Activated T-cell treated with anti-CD3 and anti-CD28 coated beads for 1 hour (primary cell): ENCODE measurements at places on chromosomes 11 and 22.

DNA sequence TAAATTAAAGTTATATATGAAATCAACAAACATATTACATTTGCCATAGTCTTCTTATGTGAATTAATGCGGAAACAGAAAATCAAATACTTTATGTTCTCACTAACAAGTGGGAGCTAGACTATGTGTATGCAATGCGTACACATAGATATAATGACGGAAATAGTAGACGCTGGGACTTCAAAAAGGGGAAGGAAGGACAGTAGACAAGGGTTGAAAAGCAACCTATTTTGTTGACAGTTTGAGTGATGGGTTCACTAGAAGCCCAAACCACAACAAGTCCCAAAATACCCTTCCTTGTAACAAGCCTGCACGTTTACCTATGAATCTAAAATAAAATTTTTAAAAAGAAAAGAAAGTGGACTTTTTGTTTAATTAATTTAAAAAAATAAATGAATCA, 430.8 kb upstream of the CNTN5 start:
- no peak for DNase-seq

GRCh38 chr22:37079668-37080171, 28.2 kb downstream of the KCTD17 start:
- peak; percentile 55 for DNase-seq

DNA sequence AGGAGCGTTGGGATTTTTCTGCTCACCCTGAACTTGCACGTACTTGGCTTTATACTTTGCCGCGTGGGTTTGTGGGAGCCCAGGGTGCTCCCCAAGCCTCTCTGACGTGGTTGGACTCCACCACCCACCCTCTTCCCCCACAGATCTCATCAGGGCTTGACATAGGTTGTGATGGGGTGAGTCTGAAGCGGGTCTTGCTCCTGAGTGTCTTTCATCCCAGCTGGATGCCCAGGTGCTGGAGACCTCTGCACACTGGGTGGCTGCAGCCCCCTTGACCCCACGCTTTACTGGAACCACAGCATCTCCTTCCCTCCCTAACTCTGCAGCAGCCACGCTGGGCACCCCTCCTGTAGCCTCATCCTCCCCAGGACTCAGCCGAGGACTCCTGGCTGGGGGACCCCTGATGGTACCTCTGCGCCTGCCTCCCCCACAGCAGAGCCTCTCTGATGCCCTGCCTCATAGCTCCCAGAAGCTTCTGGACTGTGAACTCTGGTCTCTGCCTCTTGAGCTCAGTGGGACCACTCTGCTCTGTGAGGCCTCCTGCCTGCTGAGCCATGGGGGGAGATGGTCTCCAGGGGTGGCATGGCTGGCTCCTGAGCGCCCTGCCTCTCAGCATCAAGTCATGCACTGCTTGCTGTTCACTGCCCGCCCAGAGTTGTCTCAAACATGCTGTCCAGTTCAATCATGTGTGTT, 45.2 kb downstream of the MYEOV start:
- DNase-seq: no peak

DNA sequence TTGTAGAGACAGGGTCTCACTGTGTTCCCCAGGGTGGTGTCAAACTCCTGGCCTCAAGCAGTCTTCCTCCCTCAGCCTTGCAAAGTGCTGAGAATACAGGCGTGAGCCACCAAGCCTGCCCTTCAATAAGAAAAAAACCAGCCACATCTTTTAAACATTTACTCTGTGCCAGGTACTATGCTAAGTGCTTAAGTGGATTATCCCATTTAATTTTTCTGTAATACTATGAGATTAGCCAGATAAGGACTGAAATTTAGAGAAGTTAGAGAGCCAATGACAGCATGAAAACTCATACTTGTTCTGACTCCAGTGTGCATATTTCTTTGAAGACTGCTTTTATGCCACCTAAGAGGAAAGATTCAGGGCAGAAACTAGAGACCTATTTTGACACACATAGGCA, 35.7 kb downstream of the PPME1 start:
- no peak for DNase-seq

DNA sequence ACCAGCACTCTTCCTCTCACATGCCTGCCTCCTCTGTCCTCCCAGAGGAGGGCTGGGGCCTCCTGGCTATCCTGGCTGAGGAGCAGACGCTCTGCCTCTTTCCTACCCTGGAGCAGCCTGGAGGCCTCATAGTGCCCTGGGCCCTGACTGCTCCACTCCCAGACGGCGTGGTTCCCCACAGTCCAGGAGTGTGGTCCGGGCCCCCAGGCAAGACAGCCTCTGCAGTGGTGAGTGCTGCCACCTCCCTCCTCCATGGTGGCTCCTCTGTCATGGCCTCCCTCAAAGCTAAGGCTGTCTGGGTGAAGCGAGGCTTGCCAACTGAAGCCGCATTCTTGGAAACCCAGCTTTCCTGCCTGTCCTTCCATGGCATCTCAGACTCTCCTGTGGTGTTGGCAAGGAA, 19.8 kb downstream of the GAB4 start:
- DNase-seq: no peak

GRCh38 chr22:17349172-17349571, 20.1 kb upstream of the CECR2 start:
- no peak for DNase-seq

GRCh38 chr11:113296447-113297205, 17.8 kb upstream of the TTC12 start:
- DNase-seq: no peak

- DNase-seq: no peak
Observed at GRCh38 chr22:39480557-39480956, 21.5 kb upstream of the MIEF1 start.
